Right cardiac atrium (tissue), 5 donors: ENCODE measurements at places on chromosomes 13 and 19.

GRCh38 chr13:32210101-32210500 lies 105.1 kb downstream of the ZAR1L start:
- no peak for DNase-seq

DNA sequence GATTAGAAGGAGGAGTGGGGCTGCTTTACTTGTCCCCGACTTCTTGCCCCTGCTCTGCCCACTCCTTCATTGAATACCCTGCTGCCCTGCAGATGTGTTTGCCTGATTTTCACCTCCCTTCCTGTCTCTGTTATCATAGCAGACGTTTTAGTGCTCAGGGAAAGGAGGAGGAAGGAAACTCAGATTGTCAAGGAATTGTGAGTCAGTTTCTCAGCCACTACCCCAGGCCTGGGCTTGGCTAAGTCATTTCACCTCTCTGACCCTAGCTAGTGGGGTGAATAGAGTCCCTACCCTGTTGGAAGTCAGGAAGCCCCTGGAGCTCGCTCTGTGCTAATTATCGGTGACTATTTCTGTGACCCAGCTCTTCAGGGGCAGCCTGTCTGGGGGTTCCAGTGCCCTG lies 3.9 kb downstream of the BCKDHA start:
- no peak for DNase-seq

GRCh38 chr13:98374750-98375149 lies 197.7 kb upstream of the RNF113B start:
- no peak for DNase-seq

DNA sequence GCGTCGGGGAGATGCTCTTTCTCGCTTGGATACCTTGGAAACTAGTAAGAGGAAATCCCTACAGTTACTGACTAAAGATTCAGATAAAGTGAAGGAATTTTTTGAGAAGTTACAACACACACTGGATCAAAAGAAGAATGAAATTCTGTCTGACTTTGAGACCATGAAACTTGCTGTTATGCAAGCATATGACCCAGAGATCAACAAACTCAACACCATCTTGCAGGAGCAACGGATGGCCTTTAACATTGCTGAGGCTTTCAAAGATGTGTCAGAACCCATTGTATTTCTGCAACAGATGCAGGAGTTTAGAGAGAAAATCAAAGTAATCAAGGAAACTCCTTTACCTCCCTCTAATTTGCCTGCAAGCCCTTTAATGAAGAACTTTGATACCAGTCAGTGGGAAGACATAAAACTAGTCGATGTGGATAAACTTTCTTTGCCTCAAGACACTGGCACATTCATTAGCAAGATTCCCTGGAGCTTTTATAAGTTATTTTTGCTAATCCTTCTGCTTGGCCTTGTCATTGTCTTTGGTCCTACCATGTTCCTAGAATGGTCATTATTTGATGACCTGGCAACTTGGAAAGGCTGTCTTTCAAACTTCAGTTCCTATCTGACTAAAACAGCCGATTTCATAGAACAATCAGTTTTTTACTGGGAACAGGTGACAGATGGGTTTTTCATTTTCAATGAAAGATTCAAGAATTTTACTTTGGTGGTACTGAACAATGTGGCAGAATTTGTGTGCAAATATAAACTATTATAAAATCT lies 2.7 kb upstream of the KCNRG start:
- no peak for DNase-seq

GRCh38 chr13:41520660-41521630 lies 63.6 kb downstream of the RGCC start:
- DNase-seq, result no peak

- DNase-seq, result no peak
These were observed 88.6 kb upstream of the FARP1 start for GRCh38 chr13:98054301-98054700.

- no peak for DNase-seq
These were observed 289.9 kb downstream of the DACH1 start for GRCh38 chr13:71577127-71577526.

GRCh38 chr13:78298657-78299056 lies 304.7 kb downstream of the POU4F1 start:
- no peak for DNase-seq

DNA sequence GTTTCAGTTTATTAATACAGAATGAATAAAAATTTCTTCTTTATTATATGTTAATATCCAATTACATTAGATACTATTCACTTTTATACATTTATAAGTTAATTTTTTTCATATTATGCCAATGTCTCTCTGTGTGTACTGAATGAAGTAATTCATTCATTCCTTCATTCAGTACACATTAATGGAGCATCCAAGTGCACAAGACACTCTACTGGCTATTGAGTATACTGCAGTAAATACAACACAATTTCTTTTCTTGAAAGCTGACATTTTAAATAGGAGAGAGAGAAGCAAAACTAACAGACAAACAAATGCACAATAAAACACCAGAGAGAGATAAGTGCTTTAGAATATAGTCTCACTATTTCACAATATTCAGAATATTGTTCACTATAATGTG lies 1038.3 kb upstream of the SPRY2 start:
- no peak for DNase-seq

- no peak for DNase-seq
These were observed 302.8 kb downstream of the EFNB2 start for GRCh38 chr13:106232681-106233080.

- no peak for DNase-seq
These were observed 62.8 kb downstream of the FGF9 start for GRCh38 chr13:21733475-21734263.

DNA sequence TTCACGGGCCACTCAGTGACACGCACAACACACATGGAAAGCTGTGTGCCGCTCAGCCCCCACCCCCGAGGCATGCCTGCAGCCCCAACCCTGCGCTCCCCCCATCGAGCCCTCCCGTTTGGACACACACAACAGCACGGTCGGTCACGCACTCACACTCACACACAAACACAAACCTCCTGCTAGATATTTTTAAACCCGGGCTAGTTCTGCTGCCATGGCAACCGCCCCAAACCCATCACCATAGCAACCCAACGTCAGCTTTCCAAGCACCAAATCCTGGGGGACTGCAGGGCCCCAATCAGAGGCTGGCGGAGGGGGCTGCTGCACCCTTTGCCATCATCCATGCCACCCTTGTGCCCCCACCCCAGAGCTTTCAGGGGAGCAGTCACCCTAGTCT lies 2.5 kb upstream of the NOVA2 start:
- no peak for DNase-seq

GRCh38 chr13:43339145-43339804 lies 315.9 kb downstream of the DNAJC15 start:
- DNase-seq, result no peak
